ENCODE measurements at places on chromosomes 6 and 20.

DNA sequence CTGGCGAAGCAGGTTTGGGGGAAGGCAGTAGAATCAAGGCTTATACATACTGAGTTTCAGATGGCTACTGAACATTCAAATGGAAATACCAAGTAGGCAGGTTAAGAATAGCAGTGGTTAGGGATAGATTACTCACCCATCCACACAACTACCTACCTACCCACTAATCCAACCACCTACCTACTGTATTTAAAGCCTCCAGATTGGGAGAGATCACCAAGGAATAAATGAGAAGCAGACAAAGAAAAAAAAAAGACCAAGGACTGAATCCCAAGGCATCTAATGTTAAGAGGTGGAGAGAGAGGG is 68.3 kb upstream of the SMIM29 start:
- DNase-seq: no peak

GRCh38 chr6:42320762-42321161 is 103.1 kb upstream of the MRPS10 start:
- no peak for DNase-seq

DNA sequence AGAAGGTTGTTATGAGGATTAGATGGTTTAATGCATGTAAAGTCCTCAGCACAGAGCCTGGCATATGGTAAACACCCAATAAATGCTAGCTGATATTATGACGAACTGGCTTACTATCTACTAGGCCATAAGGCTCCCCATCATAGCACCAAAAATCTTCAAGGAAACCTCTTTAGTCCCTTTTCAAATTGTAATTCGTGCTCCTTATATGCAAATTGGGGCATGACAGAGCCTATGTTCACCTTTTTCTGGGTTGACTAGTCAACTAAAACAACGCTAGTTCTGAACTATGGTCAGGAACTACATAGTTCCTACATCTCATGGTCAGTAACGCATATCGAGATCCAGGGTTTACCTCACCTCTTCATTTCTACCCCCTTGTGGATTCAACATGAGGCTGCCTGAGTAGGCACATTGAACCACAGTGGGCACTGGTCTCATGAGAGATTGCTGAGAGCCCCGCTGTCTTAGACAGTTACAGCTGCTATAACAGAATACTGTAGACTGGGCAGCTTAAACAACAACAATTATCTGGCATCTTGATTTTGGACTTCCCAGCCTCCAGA is 97.2 kb upstream of the TNFAIP3 start:
- no peak for DNase-seq

- DNase-seq: peak; percentile 61
These were observed 424 bp upstream of the KIF13A start for GRCh38 chr6:17987697-17988421.

DNA sequence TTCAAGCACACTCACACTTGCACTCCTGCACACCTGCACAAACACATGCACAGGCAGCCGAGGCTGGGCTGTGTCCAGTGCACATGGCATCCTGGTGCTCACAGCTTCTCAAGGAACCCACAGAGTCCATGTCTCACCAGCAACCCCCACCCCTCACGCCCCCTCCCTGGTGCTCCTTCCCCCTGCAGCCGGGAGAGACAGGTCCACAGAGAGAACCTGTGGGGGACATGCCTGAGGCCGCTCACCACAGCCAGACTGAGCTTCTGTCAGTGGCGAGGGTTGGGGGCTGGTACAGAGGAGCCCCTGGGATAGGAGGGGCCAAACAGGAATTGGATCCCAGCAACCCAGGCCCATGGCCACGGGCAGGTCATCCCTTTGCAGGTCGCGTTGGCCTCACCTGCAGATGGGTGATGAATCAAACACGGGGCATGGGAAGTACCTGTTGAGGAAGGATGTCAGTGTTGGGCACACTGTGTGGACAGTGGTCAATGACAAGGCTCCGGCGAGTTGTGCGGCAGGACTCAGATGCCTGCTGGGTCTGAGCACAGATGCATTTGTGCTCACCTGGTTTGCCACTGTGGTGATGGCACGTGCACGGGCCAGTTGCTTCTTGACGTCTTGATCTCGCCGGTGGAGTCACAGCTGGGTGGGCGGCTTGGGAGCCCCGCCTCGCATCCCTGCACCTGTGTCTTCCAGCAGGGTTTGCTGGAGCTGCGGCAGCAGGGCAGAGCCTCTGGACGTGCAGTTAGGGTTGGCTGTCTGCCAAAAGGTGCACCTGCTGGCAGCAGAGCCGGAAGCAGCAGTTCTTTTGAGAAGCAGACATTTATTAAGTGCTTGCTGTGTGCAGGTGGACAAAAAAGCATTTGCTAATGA is 113.0 kb downstream of the ERMARD start:
- no peak for DNase-seq

- no peak for DNase-seq
These were observed 100.2 kb upstream of the HMGN3 start for GRCh38 chr6:79334674-79335073.

DNA sequence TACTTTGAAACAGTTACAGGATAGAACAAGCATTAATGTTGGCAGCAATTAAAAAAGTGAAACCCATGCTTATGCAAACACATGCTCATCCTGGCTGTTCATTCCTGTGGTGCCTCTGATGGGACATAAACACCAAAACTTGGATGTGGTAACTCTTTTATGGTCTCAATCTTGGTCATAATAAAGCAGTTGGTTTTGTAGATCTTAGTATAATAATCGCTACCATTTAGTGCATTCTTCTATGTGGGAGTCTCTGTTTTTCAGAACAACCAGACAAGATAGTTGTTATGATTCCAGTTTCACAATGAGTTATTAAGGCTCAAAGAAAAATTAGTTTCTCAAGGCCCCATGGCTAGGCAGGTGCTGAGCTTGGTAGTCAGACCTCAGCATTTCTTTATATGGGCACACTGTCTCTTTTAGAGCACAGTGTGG is 184.0 kb downstream of the UTRN start:
- DNase-seq: no peak

DNA sequence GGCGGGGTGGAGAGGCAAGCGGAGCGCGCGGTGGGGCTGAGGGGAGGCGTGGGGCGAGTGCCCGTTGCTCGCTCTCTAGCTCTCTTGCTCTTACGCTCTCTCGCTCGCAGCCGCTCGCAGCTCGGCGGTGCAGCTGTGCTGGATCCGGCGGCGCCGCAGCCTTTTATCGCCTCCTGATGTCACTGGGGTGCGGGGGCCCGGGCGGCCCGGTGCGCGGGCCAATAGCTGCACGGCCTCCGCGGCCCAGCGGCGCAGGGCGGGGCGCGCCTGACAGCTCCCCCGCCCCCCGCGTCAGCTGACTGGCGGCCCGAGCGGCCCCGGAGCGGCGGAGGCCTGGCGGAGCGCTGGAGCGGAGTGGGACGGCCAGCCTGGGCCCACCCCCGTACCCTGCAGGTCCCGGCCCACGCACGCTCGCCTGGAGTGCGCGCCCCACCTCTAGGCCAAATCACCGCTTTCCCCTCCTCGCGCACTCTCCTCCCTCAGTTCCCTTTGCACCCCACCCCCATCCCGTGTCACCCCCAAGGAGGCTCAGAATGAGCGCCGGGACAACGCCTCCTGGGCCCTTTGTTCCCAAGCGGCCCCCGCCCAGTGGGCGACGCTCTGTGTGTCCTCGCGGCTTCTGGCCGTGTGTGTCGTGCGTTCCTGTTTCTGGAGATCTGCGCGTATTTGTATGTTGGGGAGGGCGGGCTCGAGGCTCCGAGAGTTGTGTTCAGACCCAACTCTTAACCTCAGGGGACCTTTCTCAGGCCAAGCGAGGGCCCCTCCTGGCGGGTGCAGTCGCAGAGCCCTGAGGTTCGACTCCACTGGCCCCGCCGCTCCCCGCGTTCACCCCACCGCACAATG is at the start of gene MAFB:
Gene MAFB (minus strand): TSS at position 137 of the 843 bp plus-strand sequence. CDS start 386 bp downstream, outside the sequence.
- peak; percentile 85 for DNase-seq

DNA sequence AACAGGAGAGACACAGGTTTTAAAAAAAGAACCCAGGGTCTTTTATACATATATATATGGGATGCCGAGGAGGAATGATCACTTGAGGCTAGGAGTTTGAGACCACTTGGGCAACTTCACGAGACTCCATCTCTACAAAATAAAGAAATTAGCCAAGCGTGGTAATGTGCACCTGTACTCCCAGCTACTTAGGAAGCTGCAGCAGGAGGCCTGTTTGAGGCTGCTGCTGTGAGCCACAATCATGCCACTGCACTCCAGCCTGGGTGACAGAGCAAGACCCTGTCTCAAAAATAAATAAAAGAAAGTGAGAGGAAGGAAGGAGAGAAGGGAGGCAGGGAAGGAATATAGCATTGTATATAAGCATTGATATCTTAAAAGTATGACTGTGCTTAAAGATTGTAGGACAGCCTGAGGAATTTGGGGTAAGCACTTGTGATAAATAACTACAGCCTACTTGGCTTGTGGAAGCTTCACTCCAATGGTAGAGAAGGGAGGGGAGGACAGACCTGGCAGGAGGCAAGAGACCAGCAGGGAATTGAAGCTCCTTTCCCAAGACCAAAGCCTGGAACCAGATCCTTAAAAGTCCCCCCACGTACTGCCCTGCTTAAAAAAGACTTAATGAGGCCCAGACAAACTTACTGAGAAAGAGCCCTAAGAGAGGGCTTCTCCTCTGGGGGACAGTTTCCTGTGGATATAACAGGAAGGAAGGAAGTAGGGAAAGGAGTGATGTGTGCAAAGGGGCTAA is 2.5 kb upstream of the SNTA1 start:
- DNase-seq: no peak

- no peak for DNase-seq
These were observed 112.1 kb downstream of the TCP11 start for GRCh38 chr6:35028781-35029769.

- no peak for DNase-seq
These were observed 9.4 kb downstream of the TREML2 start for GRCh38 chr6:41191569-41191968.

- DNase-seq: no peak
These were observed 91.2 kb downstream of the ANKRD60 start for GRCh38 chr20:58137236-58137635.

- DNase-seq: no peak
These were observed 121.6 kb downstream of the ADAT2 start for GRCh38 chr6:143328876-143329275.

GRCh38 chr6:17591287-17591686 is 8.8 kb upstream of the FAM8A1 start:
- DNase-seq: no peak

- DNase-seq: no peak
These were observed 835.4 kb downstream of the MAFB start for GRCh38 chr20:39853636-39854035.

DNA sequence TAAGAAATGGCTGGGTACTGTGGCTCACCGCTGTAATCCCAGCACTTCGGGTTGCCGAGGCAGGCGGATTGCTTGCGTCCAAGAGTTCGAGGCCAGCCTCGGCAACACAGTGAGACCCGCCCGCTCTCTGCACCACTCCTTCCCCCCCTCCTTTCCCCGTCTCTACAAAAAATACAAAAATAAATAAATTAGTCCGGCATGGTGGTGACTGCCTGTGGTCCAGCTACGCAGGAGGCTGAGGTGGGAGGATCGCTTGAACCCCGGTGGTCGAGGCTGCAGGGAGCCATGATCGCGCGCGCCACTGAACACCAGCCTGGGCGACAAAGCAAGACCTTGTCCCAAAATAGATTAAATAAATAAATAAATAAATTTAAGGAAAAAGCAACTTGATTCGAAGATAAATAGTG is 448 bp upstream of the RNF114 start:
- no peak for DNase-seq

GRCh38 chr6:40112350-40112749 is 178.1 kb upstream of the MOCS1 start:
- no peak for DNase-seq

GRCh38 chr6:38476141-38476540 is 163.6 kb downstream of the BTBD9 start:
- no peak for DNase-seq
